Mesothelial cell of epicardium (in vitro differentiated cells): ENCODE measurements at places on chromosomes 1 and 21. TPM values are rescaled to one million over a fixed set of nuclear protein-coding genes. Genes with fewer than 3 reads are reported as not detected.

GRCh38 chr1:19081218-19081893 lies 124.9 kb upstream of the IFFO2 start:
- no peak overlapping the region for H3K4me3 ChIP-seq
- no peak for DNase-seq
- H3K27ac ChIP-seq, result no peak overlapping the region
- peaks cover 44% of the 10 kb centered on the region for H3K36me3 ChIP-seq

The CIART gene
- total RNA-seq, result 9.2 to 10.6 TPM (median 9.8 TPM) in 3 replicates

The NBL1 gene
- 20.0 to 22.9 TPM (median 20.3 TPM) in 3 replicates for total RNA-seq

- H3K36me3 ChIP-seq, result no peaks in the 10 kb centered on the region
- DNase-seq, result no peak
Observed at GRCh38 chr1:88661188-88661587, 22.9 kb upstream of the PKN2 start.

DNA sequence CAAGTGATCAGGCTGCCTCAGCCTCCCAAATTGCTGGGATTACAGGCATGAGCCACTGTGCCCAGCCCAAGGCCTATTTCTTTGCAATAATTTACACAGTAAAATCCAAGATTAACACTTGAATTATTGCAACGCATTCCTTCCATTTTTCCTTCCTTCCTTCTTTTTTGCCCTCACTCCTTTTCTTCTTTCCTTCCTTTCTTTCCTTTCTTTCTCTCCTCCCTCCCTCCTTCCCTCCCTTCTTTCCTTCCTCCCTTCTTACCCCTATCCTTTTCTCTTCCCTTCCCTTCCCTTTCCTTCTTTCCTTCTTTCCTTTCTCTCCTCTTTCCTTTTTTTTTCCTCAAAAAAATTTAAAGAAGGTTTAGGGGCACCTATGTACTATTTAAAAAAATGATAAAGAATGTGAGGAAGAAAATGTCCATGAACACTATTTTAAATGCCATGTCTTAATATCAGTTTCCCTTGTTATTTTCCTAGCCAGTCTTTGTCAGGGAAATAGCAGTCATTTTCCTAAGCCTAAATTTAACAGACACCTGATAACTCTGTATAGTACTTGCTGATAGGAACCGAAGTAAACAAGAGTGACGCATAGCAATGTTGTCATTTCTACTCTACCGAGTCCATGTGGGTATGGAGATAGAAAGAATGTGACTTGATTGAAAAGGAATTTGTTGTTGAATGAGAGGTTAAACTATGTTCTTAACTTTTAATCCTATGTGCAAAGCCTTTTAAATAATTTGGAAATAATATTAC lies 79.8 kb upstream of the HMCN1 start:
- H3K4me3 ChIP-seq, result no peak overlapping the region
- no peak overlapping the region for H3K27ac ChIP-seq
- no peak for DNase-seq
- no peaks in the 10 kb centered on the region for H3K27me3 ChIP-seq
- H3K36me3 ChIP-seq, result peaks cover 4% of the 10 kb centered on the region
- H3K4me1 ChIP-seq, result peaks cover 23% of the 10 kb centered on the region

The BMP8A gene
- total RNA-seq, result 0.27 TPM in 1 of 3 replicates, not detected in the others

The WNT3A gene
- 0.09 to 0.16 TPM in 2 of 3 replicates, not detected in the other for total RNA-seq

The FCRLB gene
- 0.47 to 0.62 TPM (median 0.59 TPM) in 3 replicates for total RNA-seq

The PRCC gene
- total RNA-seq, result 78.4 to 93.9 TPM (median 93.7 TPM) in 3 replicates

GRCh38 chr1:3575993-3576392 lies 35.3 kb downstream of the MEGF6 start:
- H3K27ac ChIP-seq, result no peak overlapping the region
- peaks cover 5% of the 10 kb centered on the region for H3K4me1 ChIP-seq
- H3K36me3 ChIP-seq, result peaks cover 17% of the 10 kb centered on the region
- H3K27me3 ChIP-seq, result no peaks in the 10 kb centered on the region

DNA sequence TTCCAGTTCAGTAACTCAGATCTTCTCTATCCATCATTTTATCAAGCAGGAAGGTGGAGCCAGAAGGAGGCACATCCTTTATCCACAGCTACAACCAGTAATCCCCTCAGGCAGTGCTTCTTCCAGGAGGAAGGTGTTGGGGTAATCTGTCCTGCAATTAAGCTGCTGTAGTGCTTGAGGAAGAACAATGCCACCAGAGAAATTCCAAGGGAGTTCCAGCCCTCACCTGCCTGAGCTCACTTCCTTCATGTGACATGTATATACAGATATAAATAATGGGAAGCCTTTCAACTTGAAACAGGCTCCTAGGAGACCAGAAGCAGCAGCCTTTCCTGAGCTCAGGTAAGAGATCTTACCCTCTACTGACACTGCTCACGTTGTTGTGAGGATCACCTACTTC lies 2.2 kb upstream of the IL20 start:
- peaks cover 85% of the 10 kb centered on the region for H3K27me3 ChIP-seq
- H3K27ac ChIP-seq, result no peak overlapping the region
- DNase-seq, result no peak
- H3K4me1 ChIP-seq, result no peaks in the 10 kb centered on the region

DNA sequence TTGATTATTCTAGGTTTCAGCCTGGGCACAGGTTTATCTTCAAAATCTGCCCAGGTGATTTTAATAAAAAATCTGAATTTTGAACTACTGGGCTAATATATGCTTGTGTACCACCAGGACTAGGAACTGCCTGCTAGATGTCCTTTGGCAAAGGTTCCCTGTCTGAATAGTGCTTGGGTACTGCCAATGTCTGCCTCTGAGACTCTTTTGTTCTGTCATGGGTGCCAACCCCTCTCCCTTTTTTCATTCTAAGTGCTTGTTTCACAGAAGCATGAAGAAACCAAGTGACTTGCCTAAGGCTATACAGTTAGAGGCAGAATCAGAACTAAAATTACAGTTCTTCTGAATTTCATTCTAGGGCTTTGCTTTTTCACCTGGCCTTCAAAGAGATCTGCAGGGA lies 106.3 kb upstream of the CACHD1 start:
- DNase-seq, result no peak
- H3K27ac ChIP-seq, result no peak overlapping the region
- H3K27me3 ChIP-seq, result no peaks in the 10 kb centered on the region
- H3K36me3 ChIP-seq, result no peaks in the 10 kb centered on the region
- H3K4me1 ChIP-seq, result peaks cover 4% of the 10 kb centered on the region
